ENCODE measurements at places on chromosomes 5 and 9.

GRCh38 chr5:127571314-127572131, 54.1 kb downstream of the PRRC1 start:
- DNase-seq = no peak

DNA sequence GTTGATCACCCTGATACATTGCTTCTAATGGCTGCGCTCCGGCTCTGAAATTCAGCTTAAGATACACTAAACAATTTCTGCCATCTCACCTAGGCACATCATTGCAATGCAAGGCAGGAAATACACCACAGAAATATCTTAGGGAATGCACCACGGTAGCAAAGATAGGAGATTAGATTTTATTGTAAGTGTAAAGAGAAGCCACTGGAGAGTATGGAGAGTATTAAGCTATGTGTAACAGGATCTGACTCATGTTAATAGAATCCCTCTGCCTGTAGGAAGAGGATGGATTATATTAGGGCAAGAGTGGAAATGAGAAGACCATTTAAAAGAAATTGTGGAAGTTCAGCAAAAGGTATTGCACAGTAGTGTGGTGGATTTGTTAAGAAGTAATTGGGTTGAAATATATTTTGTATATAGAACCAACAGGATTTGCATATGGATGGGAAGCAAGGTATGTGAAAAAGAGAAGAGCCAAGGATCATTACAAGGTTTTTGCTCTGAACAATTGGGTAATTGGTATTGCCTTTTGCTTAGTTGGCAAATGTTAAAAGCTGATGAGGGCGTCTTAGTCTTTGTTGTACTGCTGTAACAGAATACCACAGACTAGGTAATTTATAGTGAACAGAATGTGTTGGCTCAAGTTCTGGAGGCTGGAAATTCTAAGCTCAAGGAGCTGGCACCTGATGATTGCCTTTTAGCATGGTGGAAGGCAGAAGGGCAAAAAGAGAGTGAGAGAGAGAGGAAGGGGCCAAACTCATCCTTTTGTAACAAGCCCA, 636.1 kb downstream of the PSAT1 start:
- DNase-seq = no peak

- DNase-seq = no peak
Measured at GRCh38 chr5:83095163-83095956, 18.0 kb downstream of the XRCC4 start.

GRCh38 chr5:79859588-79859987, 131.5 kb downstream of the MTX3 start:
- no peak for DNase-seq

DNA sequence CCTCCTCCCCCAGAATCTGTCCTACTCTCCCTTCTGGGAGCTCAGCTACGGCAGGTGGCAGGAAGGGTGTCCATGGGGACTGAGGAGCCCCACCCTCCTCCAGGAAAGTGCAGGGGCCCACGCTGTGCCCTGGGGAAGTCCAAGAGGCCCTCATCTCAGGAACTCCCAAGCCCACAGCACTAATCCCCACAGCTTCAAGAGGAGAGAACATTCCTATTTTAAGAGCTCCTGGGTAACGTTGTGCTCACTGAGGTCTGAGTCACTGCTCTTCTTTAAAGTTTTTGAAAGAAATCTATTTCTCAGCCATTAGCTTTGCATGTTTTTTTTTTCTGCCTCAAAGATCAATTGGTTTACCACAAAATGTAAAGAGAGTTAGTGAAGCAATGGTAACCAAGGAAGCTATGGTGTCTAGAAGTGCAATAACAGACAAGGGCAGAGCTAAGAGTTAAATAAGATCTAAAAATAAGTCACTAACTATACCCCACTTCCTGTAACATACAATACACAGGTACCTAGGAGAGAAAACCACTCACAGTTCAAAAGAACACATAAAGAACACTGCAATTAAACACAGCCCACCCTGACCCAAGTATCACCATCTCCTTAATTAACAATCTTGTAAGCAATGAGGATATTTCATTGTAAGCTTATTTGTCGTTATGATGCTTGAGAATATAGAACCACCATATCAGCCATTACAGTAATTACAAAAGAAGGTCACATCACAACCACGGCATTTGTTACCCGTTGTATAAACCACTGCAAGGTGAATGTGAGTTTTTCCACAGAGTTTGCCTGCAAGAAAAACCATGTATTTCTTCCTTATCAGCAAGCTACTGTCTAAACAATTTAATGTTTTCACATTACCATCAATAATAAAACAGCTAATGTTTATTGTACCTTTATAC, 382.3 kb upstream of the SLC30A5 start:
- peak; percentile 4 for DNase-seq

DNA sequence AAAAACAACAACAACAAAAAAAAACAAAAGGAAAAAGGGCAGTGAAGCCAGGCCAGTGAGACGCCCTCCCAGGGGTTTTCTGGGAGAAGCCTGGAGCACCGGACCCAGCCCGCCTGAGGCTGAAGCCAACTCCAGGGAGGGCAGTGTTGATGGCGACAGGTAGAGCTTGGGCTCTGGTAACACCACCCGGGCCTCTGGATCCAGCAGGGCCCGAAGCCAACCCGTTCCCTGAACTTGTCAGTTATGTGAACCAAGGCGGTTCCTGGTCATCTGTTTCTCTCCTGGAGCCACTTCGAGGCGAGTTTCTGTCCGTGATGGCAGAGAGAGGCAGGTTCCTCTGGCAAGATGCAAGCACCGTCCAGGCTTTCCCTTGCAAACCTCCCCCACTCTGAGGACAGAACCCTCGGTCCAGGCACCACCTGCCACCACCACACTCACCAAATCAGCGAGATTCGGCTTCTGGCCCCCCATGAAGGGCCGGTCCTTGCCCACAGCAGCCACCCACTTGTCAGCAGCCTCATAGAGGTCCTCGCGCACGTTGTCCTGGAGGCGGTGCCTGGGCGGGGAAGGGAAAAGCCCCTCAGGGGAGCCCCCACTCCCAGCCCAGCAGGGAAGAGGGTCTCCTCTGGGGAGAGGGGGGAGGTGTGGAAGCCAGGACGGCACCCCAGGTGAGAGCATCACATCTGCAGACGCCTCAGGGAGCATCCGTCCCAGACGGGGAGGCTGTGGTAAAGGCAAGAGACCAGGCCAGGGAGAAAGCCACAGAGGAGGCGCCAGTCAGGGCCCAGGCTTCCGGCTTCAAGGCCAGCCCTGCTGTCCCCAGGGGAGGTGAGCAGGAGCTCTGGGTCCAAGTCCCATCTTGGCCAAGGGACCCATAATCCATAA, 5.4 kb downstream of the PTGES2 start:
- DNase-seq = no peak

GRCh38 chr5:53339962-53340540, 140.4 kb upstream of the FST start:
- DNase-seq = no peak

DNA sequence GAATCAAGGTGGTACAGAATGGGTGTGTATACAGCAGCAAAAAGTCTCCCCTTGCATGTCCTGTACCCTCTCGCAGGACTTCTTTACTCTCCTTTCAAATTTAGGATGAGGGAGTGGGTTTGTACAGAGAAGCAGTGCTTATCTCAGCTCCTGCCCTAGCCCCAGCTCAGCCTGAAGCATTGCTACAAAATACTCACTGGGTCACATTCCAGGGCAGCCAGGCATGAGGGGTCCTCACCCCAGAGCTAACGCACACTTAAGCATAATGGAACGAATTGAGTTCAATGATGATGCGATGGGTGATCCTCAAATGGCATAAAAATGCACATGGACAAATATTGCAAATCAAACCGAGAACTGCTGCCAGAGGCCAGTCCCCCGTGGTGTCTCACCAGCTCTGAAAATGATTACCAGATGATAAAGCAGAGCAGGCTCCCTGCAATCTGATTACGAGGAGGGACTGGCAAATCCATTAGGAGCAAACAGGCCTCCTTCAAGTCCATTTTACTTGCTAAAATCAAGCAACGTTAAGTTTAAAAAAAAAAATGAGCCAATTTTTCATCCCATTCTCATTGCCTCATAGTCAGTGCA, 231.6 kb upstream of the TAS2R1 start:
- no peak for DNase-seq

DNA sequence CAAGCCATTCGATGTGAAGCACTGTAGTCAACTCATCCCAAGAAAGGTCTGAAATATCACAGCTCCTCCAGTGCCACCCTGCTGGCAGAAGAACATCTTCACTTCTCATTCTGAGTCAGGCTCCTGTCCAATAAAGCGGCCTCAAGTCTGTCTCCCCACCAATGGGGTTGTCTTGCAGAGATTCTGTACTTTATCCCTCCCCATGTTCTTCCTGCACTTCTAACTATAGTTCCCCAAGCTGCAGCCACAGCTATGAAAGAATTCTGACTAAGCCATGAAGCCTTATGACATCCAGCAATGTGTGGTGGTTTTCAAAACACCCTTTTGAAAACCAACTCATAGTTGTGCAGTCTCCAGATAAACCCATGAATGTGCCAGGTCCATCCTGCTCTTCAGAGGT, 6.8 kb downstream of the MACROH2A1 start:
- no peak for DNase-seq

DNA sequence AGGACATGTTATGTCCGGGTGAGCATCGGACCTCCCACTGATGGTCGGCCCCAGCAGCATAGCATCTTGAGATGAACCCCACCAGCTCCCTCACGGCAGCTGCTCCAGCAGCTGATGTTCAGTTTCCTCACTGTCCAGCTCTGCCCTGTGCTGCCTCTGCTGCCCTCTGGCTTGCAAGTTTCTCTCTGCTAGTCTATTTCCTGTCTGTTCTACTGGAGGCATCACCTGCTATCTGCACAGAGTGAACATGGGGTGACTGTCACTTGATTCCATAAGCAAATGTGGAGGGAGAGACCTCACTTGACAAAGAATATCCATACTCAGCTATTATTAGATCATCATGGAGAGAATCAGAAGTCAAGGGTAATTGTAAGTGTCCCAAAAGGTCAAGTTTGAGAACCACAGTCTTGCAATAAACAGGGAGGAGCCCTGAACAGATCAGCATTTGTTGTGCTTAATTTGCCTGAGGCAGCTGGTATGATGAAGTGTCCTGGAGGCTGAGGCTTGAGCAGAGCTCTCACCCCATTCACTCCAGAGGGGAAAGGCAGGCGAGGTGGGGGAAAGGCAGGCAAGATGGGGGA, 702.8 kb downstream of the SEMA5A start:
- DNase-seq = peak; percentile 56
